Gastrocnemius medialis (tissue), 4 donors: ENCODE measurements at places on chromosomes 1 and 21. TPM values are rescaled to one million over a fixed set of nuclear protein-coding genes. Genes with fewer than 3 reads are reported as not detected.

GRCh38 chr1:54610048-54610447, 13.3 kb downstream of the FAM151A start:
- H3K27me3 ChIP-seq = no peaks in the 10 kb centered on the region
- H3K27ac ChIP-seq = no peak overlapping the region
- DNase-seq = no peak
- no peak overlapping the region for H3K4me3 ChIP-seq

DNA sequence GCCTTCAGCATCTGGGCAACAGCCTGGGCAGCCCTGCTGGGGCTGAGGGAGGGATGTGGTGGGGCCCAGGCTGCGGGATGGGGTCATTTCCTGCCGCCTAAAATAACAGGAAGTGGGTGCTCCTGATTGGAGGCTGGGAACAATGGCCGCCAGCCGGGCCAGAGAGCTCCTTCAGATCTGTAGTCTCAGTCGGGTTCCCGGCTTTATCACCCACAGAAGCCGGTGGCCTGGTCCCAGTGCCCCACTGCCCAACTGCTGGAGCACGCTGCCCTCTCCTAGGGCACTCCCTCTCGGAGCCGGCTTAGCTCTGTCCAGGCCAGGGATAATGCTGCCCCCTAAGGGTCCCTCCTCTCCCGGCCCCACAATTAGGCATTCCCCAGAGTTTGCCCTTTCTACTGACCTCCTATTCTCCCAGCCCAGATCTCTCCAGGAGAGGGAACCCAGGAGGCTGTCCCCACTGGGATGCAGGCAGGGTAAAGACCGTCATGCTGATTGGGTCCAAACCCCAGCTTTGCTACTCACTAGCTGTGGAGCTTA, 5.1 kb downstream of the MAP7D1 start:
- H3K27ac ChIP-seq = peak overlapping the region; percentile 98
- peak overlapping the region; percentile 57 for H3K4me3 ChIP-seq
- H3K27me3 ChIP-seq = no peaks in the 10 kb centered on the region

DNA sequence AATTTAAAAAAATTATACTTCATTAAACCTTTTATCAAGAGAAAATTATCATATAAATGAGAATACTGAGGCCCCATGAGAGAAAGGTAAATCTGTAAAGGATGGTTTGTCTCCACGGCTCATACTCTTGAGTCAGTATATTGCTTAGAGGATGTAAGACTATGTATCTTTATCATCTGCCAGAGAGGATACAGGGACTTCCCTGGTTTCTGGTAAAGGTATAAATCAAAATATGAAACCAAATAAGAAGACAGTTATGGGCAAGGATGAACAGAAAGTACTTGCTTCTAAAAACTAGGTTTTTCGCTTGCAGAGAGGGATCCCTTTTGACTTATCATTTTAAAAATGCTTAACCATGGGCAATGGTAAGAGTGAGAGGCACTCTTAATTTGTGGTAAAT, 112.4 kb downstream of the POU2F1 start:
- H3K27ac ChIP-seq = no peak overlapping the region
- no peaks in the 10 kb centered on the region for H3K36me3 ChIP-seq
- peaks cover 6% of the 10 kb centered on the region for H3K4me1 ChIP-seq

DNA sequence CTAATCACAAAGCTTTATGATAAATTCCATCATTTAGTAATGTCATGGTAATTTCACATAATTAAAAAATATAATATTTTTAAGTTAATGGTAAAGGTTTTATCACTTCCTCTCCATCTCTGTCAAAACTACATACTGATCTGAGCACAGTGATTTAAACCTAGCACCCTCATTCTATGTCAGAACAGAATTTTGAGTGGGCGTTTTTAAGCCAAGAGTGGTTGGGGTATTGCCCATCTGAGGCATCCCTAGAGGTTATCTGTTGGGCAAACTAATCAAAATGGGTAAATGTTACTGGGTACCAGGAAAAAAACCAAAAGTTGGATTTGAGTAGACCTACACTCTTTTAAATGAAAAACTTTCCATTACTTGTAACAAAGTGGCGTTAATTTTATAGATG, 100.7 kb upstream of the GFI1 start:
- H3K27me3 ChIP-seq = no peaks in the 10 kb centered on the region
- no peak overlapping the region for H3K4me3 ChIP-seq
- H3K4me1 ChIP-seq = no peaks in the 10 kb centered on the region
- no peak overlapping the region for H3K27ac ChIP-seq
- H3K36me3 ChIP-seq = no peaks in the 10 kb centered on the region
- no peak for DNase-seq

DNA sequence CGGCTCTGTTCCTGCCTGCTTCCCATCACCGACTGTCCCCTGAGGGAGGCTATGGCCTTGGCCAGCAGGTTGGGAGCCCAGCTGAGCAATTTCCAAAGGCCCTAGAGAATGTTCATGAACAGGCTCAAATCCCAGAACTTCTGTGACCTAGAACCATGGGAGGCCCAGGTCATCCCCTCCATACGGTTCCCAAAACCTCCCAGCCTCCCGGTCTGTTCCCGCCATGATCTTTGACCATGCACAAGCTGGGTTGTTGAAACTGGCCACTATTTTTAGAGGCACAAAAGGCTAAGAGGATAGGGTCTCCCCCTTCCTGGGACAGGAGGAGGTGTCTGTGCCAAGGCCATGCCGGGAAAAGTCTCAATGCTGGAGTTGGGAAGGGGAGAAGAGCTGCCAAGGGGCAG, 27.5 kb downstream of the EPHA2 start:
- no peak overlapping the region for H3K27ac ChIP-seq
- peak; percentile 28 for DNase-seq
- no peaks in the 10 kb centered on the region for H3K4me1 ChIP-seq
- no peak overlapping the region for H3K4me3 ChIP-seq
- H3K36me3 ChIP-seq = no peaks in the 10 kb centered on the region

DNA sequence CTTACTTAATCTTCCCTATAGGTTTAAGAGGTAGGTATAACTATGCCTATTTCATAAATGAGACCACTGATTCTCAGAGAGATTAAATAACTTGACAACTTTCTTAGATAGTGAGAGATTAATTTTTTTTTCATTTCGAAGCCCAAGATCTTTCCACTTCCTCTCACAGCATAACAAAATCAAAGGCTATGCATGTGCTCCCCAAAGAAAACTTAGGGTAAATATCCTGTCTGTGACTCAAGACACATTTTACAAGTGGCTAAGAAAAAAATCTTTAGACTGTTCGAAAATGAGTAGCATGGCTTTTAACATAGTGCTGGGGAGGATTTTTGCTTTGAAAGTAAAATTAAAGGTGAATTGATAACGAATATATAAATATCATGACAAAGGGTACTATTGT, 8.2 kb upstream of the C1orf141 start:
- no peak overlapping the region for H3K4me3 ChIP-seq
- no peaks in the 10 kb centered on the region for H3K27me3 ChIP-seq
- H3K27ac ChIP-seq = no peak overlapping the region

DNA sequence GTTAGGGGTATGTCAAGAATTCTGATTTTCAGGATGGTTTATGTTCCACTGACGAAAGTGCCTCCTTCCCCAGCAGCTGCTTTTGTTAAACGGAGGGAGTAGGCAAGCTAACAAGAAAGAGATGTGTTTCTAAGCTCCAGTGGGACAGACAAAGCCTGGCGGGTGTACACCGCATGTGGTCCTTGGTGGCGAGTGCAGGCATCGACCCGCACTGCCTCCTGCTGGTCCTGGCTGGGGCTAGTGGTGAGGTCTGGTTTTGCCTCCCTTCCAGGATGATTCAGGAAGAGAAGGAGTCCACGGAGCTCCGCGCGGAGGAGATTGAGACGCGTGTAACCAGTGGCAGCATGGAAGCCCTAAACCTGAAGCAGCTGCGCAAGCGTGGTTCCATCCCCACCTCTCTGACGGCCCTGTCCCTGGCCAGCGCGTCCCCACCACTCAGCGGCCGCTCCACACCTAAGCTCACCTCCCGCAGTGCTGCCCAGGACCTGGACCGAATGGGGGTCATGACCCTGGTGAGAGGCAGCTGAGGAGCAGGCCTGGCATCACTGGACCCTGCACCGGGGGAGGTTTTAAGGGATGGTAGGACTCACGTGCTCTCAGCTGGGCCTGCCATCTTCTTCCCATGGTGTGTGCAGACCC, 29.0 kb downstream of the PPFIA4 start:
- peaks cover 9% of the 10 kb centered on the region for H3K4me1 ChIP-seq
- no peak overlapping the region for H3K27ac ChIP-seq
- no peaks in the 10 kb centered on the region for H3K27me3 ChIP-seq
- peaks cover 9% of the 10 kb centered on the region for H3K36me3 ChIP-seq
- H3K4me3 ChIP-seq = no peak overlapping the region

GRCh38 chr1:56788588-56788987, 30.6 kb downstream of the FYB2 start:
- H3K36me3 ChIP-seq = no peaks in the 10 kb centered on the region
- H3K27ac ChIP-seq = peak overlapping the region; percentile 83
- H3K4me3 ChIP-seq = no peak overlapping the region
- DNase-seq = no peak
- H3K4me1 ChIP-seq = peaks cover 33% of the 10 kb centered on the region

DNA sequence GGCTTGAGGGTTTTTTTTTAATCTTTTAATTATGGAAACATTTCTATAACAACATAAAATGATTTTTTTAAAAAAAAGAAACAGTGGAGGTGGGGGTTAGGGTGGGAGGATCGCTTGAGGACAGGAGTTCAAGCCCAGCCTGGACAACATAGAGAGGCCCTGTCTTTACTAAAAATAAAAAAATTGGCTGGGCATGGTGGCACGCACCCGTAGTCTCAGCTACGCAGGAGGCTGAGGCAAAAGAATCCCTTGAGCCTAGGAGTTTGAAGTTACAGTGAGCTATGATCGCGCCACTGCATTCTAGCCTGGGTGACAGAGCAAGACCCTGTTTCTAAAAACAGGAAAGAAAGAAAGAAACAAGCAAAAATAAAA, 32.2 kb upstream of the RNF11 start:
- no peak overlapping the region for H3K27ac ChIP-seq
- H3K36me3 ChIP-seq = no peaks in the 10 kb centered on the region
- no peak for DNase-seq

DNA sequence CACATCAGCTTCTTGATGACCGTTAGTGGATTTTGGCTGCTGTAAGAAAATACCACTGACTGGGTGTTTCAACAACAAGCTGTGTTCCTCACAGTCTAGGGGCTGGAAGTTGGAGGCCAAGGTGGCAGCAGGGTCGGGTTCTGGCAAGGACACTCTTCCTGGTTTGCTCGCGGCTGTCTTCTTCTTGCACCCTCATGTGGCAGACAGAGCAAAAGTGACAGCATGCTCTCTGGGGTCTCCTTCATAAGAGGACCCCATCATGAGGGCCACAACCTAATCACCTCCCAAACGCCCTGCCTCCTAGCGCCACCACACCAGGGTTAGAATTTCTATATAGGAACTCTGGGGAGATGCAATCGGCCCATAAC, 18.6 kb upstream of the TSPEAR start:
- peaks cover 28% of the 10 kb centered on the region for H3K27me3 ChIP-seq
- H3K36me3 ChIP-seq = no peaks in the 10 kb centered on the region
- H3K4me1 ChIP-seq = no peaks in the 10 kb centered on the region
- DNase-seq = no peak
- no peak overlapping the region for H3K4me3 ChIP-seq

DNA sequence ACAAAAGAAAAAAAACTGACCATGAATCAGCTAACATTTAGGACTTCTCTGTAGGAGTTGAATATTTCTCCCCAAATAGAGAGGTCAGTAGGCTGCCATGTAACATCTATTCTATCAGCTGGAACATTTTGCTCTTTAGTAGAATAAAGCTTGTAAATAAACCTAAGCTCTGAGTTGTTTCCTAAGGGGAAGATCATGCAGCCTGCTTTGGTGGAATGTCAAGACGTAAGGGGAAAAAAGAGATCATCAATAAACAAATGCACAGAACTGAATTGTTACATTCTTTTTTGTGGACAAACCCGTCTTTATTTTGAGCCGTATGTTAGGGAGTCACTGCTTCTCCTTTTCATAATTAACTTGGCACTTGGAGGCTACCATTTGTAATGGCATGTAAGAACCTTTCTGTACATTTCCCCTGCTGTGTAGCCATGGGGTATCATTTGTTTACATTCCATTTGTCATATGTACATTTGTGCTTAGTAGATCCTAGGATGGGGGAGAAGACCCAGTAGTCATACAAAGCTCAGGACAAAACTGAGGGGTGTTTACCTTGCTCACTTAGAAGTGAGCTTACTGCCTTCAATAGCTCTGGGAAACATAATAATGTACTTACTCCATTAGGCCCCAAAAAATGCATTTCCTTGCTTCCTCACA, 10.8 kb upstream of the PALMD start:
- DNase-seq = no peak
- no peaks in the 10 kb centered on the region for H3K4me1 ChIP-seq
- no peak overlapping the region for H3K27ac ChIP-seq

- H3K4me1 ChIP-seq = no peaks in the 10 kb centered on the region
- H3K4me3 ChIP-seq = no peak overlapping the region
- no peak for DNase-seq
- no peaks in the 10 kb centered on the region for H3K36me3 ChIP-seq
- H3K27me3 ChIP-seq = no peaks in the 10 kb centered on the region
Measured at GRCh38 chr1:98382986-98383740, 278.4 kb upstream of the SNX7 start.

GRCh38 chr1:119101563-119101962, 38.9 kb downstream of the WARS2 start:
- H3K27me3 ChIP-seq = no peaks in the 10 kb centered on the region
- H3K4me1 ChIP-seq = peaks cover 15% of the 10 kb centered on the region
- no peak overlapping the region for H3K4me3 ChIP-seq

GRCh38 chr1:84726593-84727499, 36.6 kb upstream of the SSX2IP start:
- no peak for DNase-seq
- H3K4me1 ChIP-seq = no peaks in the 10 kb centered on the region
- H3K27me3 ChIP-seq = no peaks in the 10 kb centered on the region
- no peak overlapping the region for H3K4me3 ChIP-seq
- H3K27ac ChIP-seq = no peak overlapping the region

The UBL4B gene
- total RNA-seq = not detected

The MORC3 gene
- 28.1 TPM for total RNA-seq

The CLCA2 gene
- not detected for total RNA-seq
